ENCODE measurements at places on chromosomes 2 and 18.

DNA sequence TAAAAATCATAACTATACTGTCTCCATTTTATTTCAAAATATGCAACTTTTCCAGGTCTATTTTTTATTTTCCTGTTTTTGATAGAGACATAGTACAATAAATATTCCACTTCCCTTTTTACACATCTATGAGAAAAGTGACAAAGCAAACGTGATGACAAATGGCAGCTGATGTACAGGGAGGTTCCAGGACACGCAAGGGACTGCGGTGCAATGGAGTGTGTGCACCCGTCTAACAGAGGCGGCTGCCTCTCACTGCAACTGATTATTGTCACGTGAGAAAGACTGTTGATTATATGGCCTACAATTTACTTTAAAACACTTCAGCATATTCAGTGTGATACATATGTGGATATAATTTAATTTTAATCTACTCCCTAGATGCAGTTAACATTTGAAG, 142.6 kb downstream of the LRRC30 start:
- no peak for DNase-seq

DNA sequence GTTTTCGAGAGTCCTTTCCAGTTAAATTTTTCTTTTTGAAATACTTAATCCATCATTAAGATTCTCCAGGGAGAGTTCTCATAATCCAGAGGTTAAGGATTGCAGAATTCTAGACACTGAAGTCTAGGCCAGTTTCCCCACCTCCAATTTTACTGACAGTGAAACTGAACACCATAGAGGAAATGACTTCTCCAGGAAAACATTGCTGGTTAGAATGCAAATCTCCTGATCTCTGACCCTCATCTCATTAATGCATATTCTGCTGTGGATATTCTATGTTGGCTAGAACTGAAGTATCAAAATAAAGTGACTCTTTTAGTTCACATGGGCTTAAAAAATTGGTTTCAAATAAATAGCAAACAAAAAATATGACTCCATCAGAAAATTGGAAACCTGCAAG, 105.8 kb upstream of the UGP2 start:
- no peak for DNase-seq

GRCh38 chr18:6728331-6728730, 1.2 kb upstream of the ARHGAP28 start:
- no peak for DNase-seq

DNA sequence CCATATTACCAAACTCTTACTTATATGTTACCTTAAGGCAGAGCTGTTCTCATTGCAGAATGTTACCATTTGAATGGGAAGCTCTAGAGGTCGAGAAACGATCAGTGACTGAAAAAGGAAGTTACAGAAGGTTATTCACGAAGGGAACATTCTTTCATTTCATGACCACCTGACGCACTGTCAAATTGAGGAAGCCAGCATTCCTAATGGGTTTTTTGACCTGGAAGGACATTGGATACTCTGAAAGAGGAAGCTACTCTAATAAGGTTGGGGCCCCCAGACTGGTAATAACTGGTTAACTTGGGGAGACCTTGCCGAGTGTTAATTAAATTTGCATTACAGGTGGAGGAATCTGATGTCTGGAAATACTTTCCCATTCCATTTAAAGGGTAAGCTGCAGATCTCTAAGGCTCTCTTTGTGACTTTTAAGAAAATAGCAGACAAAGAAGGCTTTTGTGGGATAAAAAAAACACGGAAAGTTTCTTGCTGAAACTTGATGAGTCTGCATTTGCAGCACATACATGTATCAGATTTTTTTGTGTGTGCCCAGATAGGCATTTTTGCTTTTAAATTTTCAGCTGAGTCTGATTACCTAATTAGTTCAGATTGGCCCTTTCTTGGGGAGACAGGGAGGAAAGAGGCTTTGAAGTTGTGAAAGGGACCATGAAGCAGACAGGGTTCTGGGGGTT, 137.1 kb downstream of the LTBP1 start:
- DNase-seq: peak; percentile 46

- no peak for DNase-seq
Observed at GRCh38 chr2:234919711-234920110, 32.1 kb upstream of the SH3BP4 start.

DNA sequence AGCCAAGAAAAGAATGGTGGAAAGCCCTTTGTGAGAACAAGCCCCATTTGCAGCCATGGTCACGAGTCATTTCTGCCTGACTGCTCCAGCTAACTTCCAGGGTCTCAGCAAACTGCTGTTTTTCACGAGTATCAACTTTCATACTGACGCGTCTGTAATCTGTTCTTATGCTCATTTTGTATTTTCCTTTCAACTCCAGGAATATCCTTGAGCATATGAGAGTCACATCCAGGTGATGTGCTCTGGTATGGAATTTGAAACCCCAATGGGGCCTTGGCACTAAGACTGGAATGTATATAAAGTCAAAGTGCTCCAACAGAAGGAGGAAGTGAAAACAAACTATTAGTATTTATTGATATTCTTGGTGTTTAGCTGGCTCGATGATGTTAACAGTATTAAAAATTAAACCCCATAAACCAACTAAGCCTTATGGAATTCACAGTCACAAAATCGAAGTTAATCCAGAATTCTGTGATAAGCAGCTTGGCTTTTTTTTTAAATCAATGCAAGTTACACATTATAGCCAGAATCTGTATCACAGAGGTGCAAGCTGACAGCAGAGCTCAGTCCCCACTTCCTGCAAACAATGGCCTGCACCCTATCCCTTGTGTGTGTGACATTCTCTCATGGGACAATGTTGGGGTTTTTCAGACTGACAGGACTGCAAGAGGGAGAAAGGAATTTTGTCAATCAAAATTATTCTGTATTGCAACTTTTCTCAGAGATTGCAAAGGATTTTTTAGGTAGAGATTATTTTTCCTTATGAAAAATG, 26.1 kb downstream of the SLC14A1 start:
- no peak for DNase-seq

GRCh38 chr2:150570712-150571111, 83.2 kb upstream of the RND3 start:
- no peak for DNase-seq

DNA sequence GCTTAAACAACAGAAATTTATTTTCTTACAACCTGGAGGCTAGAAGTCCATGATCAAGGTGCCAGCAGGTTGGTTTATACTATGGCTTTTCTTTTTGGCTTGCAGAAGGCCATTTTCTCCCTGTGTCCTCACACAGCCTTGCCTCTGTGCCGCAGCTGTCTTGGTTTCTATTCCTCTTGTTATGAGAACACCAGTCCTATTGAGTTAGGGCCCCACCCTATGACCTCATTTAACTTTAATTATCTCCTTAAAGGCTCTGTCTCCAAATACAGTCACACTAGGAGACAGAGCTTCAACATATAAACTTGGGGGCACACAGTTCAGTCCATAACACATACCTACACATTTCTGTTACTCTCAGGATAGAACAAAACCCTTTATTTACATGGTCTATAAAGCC, 17.3 kb upstream of the RHOB start:
- peak; percentile 19 for DNase-seq

DNA sequence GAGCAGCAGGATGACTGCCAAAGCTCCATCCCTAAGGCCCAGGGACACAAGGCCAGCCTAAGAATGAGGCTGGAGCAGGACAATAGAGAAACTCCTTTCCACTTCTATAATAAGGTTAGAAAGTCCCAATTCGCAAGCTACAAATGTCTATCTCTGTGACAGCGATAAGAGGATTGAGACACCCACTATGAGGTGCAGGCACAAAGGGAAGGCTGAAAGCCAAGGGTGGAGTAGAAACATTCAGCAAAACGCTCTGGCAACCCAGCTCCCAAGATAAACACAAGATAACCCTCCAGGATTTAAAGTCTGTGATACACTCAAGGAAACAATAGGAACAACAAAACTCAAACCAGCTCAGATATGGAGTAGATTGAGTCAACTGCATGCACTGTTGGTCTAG, 418.0 kb upstream of the UBE2E3 start:
- no peak for DNase-seq

GRCh38 chr2:161100211-161100895, 59.9 kb upstream of the TANK start:
- no peak for DNase-seq

- DNase-seq: no peak
Observed at GRCh38 chr2:155054712-155055111, 356.2 kb downstream of the KCNJ3 start.

- peak; percentile 49 for DNase-seq
Observed at GRCh38 chr18:12879840-12880540, 4.0 kb downstream of the PTPN2 start.
